ENCODE measurements at places on chromosomes 11 and 22.

DNA sequence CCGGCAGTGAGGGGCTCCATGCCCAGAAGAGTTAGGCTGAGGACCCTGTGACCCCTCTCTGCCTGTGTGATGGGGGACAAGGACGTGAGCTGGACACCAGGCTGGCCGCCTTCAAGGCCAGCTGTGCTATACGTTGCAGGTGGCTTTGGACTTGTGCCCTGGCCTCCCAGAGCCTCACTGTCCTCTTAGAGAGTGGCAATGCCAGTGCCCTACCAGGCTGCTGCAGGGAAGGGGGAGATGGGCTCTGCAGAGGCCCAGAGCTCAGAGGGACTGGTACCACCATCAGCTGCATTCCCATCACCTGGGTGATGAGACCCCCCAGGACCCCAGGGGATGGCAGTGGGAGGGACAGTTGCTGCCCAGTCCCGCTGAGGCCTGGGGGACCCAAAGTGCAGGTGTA is 90.4 kb upstream of the SHISAL1 start:
- H3K36me3 ChIP-seq, result no peaks in the 10 kb centered on the region
- H3K27me3 ChIP-seq, result no peaks in the 10 kb centered on the region
- H3K27ac ChIP-seq, result no peak overlapping the region

DNA sequence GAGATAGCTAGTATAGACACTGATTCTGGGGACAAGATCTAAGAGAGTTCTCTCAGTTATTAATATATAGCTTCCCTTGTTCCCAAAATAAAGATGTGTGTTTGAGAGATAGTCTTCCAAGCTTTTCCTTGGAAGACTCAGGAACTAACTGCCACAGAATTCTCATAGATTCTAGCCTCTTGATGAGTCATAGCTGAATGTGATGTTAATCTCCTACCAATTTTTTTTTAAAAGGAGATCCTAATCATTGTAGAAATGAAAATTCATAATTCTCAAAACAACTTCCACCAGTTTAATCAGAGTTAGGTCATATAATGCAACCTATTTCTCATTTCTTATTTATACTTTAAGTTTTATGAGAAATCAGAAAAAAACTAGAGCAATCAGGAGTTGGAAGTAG is 148.8 kb downstream of the JRKL start:
- no peaks in the 10 kb centered on the region for H3K36me3 ChIP-seq
- no peaks in the 10 kb centered on the region for H3K4me1 ChIP-seq
- H3K27ac ChIP-seq, result no peak overlapping the region
- H3K4me3 ChIP-seq, result no peak overlapping the region
- H3K27me3 ChIP-seq, result no peaks in the 10 kb centered on the region

DNA sequence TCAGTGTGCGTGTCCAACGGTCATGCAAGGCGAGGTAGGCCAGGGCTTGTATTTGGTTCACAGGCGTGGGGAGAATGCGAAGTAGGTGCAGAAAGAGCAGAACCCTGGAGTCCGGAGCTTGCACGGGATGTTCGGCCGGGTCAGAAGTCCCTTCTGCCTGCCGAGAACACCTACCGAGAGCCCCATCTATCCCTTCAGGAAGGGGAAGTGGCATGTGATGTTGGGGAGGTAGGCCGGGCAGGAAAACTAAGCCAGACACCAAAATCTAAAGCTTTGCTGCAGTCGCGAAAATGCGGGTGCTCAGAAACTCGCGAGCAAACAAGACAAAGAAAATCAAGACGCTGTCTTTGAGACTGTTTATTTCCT is 435 bp upstream of the TAF6L start:
- no peaks in the 10 kb centered on the region for H3K27me3 ChIP-seq
- H3K27ac ChIP-seq, result peak overlapping the region; percentile 92
- no peak for DNase-seq
- peaks cover 11% of the 10 kb centered on the region for H3K36me3 ChIP-seq
- peaks cover 34% of the 10 kb centered on the region for H3K4me1 ChIP-seq

- no peak for DNase-seq
- H3K27ac ChIP-seq, result peak overlapping the region; percentile 13
- H3K4me1 ChIP-seq, result peaks cover 50% of the 10 kb centered on the region
These were observed 329.7 kb downstream of the TBC1D22A start for GRCh38 chr22:47091921-47092700.

DNA sequence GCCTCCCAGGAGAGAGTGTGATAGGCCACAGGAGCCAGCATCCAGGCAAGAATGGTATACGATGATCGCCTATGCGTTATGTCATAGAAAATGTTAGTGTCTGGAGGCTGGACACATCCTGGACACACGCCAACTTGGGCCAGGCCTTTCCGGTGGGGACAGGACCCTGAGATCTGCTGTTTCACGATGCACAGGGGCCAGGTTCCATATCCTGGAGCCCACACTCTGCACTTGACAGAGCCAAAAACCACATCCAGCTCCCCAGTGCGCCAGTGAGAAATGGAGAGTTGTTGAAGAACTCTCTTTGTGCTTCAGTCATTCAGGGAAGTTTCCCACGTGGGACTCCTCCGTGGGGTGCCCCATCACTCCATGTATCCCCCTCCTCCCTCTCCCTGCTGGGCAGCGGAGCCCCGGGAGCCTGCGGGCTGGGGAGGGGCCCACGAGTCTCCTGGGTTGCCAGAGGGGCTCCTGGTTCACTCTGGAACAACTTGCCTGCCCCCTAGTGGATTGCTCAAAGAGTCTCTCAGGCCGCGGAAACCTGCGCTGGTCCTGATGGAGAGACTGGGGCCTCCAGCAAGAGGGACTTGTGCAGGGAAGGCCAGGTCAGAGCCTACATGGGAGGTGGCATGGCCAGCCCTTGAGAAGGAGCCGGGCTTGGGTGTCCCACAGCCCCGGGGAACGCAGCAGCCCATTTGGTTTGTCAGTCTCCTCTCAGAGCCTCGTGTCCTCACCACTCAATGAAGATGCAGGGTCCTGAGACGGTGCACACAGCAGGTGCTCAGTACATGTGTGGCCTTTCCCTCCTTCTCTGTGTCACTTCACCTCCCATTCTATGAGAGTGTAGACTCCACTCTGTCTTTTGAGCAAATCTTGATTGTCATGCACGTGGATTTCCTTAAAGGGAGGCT is 10.2 kb upstream of the LRRC32 start:
- H3K36me3 ChIP-seq, result no peaks in the 10 kb centered on the region
- H3K27ac ChIP-seq, result no peak overlapping the region
- no peak overlapping the region for H3K4me3 ChIP-seq
- DNase-seq, result peak; percentile 76
- peaks cover 24% of the 10 kb centered on the region for H3K4me1 ChIP-seq
- H3K27me3 ChIP-seq, result peaks cover 19% of the 10 kb centered on the region

GRCh38 chr11:125948278-125949051 is 2.6 kb downstream of the VSIG10L2 start:
- H3K4me3 ChIP-seq, result no peak overlapping the region
- no peaks in the 10 kb centered on the region for H3K36me3 ChIP-seq

DNA sequence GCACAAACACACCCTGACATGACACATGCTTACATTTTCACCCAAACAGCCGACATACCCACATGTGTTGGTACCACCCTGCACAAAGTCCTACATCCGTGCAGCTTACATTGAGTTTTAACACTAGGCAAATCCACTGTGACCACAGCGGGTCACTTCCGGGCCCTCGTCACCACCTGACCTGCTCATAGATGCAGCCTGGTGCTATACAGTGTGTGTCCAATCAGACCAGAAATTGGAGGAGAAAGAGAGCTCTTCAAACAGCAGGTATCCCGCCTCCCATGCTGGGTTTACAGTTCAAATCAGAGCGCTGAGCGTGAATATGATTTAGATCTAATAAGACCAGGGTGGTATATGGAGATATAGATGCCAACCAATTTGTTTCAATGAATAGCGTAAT is 35.4 kb downstream of the PHF21B start:
- no peak overlapping the region for H3K4me3 ChIP-seq
- no peak overlapping the region for H3K27ac ChIP-seq
- no peaks in the 10 kb centered on the region for H3K4me1 ChIP-seq
- no peak for DNase-seq
- peaks cover 14% of the 10 kb centered on the region for H3K27me3 ChIP-seq

GRCh38 chr11:133712051-133712560 is 133.2 kb downstream of the SPATA19 start:
- H3K4me3 ChIP-seq, result no peak overlapping the region
- H3K27me3 ChIP-seq, result no peaks in the 10 kb centered on the region
- no peaks in the 10 kb centered on the region for H3K36me3 ChIP-seq
